CD4-positive, alpha-beta T cell treated with Interleukin-6 at 100 ng/mL for 8 hours (primary cell): ENCODE measurements at places on chromosomes 6 and 20.

DNA sequence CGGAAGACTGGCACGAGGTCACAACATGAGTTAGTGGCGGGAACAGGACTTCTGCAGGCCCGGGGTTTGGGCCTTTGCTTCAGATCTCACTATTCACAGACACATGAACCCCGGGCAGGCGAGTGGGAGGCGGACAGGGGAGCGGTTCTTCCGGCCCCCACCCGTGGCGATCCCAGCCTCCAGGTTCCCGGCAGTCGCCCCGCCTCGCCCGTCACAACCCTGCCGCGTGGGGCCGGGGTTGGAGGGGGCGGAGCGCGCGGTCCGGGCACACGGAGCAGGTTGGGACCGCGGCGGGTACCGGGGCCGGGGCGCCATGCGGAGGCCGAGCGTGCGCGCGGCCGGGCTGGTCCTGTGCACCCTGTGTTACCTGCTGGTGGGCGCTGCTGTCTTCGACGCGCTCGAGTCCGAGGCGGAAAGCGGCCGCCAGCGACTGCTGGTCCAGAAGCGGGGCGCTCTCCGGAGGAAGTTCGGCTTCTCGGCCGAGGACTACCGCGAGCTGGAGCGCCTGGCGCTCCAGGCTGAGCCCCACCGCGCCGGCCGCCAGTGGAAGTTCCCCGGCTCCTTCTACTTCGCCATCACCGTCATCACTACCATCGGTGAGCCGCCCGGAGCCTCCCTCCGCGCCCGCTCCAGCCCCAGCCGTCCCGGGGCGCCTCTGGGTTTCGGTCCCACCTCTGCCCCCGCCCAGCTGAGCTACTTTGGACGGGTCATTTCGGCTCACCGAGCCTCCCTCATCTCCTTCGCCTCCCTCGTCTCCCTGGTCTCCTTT is at the start of gene KCNK15:
KCNK15 (plus strand) TSS at position 268 of the 769 bp plus-strand sequence; CDS start at position 314, 46 bp downstream.
- DNase-seq = peak; percentile 22

GRCh38 chr6:112780498-112781096 is 433.5 kb downstream of the RFPL4B start:
- DNase-seq = no peak

- no peak for DNase-seq
These were observed 76.0 kb upstream of the TBC1D7 start for GRCh38 chr6:13404228-13404891.

- DNase-seq = no peak
These were observed 67.4 kb downstream of the MOXD1 start for GRCh38 chr6:132333639-132334520.

DNA sequence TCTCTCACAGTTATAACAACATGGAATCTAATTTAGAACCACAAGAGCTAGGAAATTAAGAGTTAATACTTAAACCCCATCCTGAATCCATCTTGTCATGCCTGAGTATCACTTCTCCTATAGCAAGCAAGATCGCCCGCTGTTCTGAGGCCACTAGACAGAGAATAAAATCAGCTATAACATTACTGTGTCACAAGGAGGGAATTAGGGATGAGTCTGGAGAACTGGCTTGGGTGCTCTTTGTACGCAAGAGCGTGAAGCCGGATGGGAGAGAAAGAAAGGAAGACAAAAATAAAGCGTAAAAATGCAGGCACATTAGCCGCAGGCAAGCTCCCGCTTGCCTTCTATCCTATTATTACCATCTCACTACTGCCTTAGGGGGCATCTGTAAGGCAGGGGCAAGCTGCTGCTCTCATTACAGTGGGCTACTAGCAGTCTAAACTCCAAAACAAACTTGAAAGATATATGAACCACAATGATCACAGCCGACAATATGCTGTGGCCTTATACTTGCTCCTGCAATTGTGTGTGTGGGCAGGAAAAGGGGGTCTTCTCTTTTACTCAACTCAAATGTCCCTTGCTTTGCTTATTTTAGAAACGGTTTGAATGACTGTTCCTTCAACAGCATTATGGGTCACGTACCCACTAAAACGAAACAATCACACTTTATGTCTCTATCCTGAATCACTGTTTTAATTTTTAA is 81.9 kb downstream of the GJA10 start:
- DNase-seq = no peak
